Naive thymus-derived CD4-positive, alpha-beta T cell (primary cell): ENCODE measurements at places on chromosomes 4 and X.

DNA sequence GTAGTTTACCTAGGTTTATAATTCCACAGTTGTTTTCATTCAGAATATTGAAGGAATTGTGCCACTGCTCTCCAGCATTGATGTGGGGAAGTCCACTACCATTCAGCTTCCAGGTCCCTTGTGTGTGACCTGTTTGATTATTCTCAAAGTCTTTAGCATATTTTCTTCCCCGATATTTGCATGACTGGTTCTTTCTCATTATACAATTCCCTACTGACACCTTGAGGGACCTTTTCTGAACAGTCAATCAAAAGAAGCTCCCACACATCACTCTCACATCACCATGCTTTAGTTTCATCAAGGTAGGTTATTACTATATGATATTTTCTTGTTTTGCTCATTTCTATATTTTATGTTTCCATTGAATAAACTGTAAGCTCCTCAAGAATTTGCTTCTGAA is 44.1 kb downstream of the SLC39A8 start:
- no peak for DNase-seq

DNA sequence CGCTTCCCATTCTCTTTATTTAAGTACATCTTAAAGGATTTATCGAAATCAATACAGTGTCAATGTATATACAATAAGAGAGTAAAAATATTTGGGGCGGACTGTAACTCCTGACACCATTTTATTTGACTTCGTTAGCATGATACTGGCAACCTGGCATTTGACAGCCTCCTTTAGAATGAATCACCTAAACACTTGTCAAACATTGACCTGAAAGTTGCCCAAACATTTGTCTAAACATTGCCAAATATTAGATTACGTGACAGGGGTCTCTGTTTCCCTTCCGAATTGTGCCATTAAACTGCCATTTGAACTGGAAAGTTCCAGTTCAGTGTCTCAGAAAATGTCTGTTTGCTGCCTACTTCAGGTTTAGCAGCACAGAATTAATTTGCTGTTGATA is 20.8 kb upstream of the FAM9A start:
- no peak for DNase-seq

DNA sequence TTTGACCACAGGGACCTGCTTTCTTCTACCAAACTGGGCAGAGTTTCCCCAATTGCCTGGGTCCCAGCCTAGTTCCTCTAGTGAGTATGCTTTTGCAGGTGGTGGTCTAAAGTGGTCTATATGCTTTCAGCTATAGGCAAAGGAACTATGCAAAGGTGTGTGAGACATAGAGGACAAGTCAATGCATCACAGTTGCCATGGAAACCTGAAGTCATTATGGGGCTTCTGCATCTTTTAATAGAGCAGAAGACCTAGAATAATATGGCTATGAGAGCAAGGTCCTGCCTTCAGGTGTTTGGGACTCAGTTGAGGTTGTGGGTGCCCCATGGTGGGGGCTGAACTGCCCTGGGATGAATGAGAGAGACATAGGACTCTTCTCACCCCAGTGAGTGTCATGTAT is 92.1 kb upstream of the RAB40AL start:
- no peak for DNase-seq

DNA sequence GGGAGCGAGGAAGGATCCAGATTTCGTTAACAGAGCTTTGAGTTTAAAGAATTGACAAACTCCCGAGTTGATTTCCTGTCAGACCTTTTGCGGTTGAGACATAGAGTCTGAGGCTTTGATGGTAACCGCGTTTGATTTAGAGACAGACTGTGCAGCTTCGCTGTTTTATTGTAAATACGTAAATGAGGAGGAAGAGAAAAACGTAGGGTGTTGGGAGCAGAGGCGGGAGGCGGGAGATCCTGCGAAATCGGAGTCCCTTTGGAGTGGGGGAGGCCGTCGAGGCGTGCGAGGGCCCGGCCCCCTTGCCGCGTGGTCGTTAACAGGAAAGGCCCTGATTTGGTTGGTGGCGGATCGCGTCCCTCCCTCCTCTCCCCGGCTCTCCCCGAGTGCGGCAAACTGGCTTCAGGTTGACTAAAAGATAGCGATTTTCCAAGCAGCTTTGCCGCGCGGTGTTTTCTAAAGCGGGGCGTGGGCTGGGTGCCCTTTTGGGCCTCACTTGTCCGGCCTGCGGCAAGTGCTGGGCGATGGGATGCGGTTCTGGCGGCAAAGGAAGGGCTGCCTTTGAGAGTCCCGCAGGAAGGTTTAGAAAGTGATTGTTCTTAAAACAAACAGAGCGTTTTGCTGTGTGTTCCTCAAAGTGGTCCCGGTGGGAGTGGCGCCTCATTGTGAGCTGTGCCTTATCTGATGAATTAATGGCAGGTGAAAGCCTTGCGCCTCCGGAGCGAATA is 857 bp downstream of the SCML1 start:
- DNase-seq: peak; percentile 84

DNA sequence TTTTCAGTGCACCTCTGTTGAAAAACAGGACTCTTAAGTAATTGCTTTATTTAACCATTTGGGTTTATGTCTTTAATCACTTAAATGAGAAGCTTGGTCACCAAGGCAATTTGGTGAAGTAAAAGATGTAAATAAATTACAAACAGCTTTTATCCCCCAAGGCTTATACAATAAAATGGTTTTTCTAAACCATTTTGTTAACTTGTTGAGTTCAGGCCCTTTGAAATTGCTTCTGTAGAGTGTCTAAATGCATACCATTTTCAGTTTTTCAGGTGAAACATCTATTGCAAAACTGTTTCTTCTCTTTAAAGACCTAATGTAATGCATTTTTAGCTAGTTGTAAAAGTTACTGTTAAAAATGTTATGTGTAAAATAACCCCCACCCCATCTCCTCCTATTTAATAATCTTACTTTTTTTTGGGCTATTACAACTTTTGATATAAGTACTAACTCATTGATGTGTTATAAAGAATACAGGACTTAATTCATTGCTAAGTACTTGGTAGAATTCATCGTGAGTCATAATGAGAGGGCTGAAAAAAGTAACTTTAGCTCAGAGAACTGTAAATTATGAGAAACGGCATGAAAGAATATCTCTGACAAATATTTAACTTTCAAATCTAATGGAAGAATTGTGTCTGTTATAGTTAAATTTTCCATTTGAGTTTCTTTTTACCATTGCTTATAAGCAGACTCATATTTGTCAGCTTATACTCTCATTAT is 4.5 kb downstream of the RAPGEF2 start:
- no peak for DNase-seq

DNA sequence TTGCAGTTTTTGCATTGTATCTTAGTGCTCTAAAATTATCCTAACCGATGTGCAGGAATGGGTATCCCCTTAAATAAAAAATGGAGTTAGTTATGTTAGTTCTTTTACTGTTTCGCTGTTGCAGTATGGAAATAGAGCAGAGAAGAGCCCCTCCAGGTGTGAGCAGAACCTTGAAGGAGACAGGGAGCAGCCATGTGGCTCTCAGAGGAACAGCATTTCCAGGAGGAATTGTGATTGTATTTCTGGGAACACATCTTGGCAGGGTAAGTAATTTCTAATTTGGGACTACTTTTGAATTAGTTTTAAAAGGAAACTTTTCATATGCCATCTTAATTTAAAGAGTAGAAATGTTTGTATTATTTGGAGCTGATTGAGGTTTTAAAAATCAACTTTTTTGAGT is 5.3 kb upstream of the CCDC158 start:
- no peak for DNase-seq

- no peak for DNase-seq
Measured at GRCh38 chr4:10998846-10999245, 314.3 kb upstream of the CLNK start.

DNA sequence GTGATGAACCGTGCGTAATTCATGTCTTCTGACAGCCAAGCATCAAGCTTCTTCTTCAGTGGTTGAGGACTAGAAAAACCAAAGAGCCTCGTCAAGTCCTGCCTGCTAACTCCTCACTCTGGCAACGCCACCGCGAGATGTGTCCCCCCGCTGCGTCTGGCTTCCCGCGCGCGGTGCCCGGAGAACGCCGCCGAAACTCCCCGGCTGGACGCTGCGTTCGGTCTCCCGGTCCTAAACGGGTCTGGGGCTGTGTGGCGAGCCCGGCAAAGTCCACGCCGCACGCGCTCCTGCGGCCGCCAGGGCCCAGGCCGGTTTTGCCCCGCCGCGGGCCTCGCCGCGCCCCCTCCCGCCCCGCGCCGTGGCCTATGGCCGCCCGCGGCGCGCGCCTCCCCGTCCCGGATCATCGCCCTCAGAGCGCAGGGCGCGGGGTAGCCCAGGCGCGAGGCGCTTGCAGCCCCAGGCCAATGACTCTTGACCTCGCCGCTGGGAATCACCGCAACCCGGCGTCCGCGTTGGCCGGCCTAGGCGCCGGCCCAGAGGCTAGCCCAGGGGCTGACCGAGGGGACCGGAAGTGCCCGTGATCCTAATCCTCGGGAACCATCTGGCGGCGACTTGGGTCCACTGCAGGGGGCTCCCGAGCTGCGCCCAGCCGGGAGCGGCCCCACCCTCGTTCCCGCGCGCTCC is at the start of gene AADAT:
AADAT (minus strand) TSS at position 289 of the 684 bp plus-strand sequence; CDS start at position 23, 266 bp downstream.
- DNase-seq: no peak
